ENCODE measurements at places on chromosomes 2 and 18. TPM values are rescaled to one million over a fixed set of nuclear protein-coding genes. Genes with fewer than 3 reads are reported as not detected.

Gene ATP5F1A
- 1,824 TPM for total RNA-seq

Gene RBM44
- total RNA-seq, result 0.38 TPM

Gene PRKAG3
- not detected for total RNA-seq

Gene SAG
- total RNA-seq, result not detected

Gene GAREM1
- total RNA-seq, result 23.5 TPM

Gene TBC1D8
- 51.4 TPM for total RNA-seq

Gene BCL2
- 9.0 TPM for total RNA-seq

Gene RAB6C
- 0.22 TPM for total RNA-seq

Gene GREB1L
- total RNA-seq, result 8.0 TPM

Gene GRB14
- total RNA-seq, result 24.1 TPM

Gene RESP18
- not detected for total RNA-seq

Gene FAM228A
- total RNA-seq, result 0.16 TPM

Gene CAPN14
- 0.32 TPM for total RNA-seq

Gene ABCG8
- total RNA-seq, result 0.11 TPM

- no peak for DNase-seq
Measured at GRCh38 chr2:232466221-232466620, 10.3 kb downstream of the ALPI start.

GRCh38 chr2:240557808-240558207 is at the start of gene ANKMY1:
ANKMY1 (minus strand) TSS chr2:240557988; CDS start chr2:240557335, 653 bp downstream.
- peak; percentile 79 for DNase-seq

DNA sequence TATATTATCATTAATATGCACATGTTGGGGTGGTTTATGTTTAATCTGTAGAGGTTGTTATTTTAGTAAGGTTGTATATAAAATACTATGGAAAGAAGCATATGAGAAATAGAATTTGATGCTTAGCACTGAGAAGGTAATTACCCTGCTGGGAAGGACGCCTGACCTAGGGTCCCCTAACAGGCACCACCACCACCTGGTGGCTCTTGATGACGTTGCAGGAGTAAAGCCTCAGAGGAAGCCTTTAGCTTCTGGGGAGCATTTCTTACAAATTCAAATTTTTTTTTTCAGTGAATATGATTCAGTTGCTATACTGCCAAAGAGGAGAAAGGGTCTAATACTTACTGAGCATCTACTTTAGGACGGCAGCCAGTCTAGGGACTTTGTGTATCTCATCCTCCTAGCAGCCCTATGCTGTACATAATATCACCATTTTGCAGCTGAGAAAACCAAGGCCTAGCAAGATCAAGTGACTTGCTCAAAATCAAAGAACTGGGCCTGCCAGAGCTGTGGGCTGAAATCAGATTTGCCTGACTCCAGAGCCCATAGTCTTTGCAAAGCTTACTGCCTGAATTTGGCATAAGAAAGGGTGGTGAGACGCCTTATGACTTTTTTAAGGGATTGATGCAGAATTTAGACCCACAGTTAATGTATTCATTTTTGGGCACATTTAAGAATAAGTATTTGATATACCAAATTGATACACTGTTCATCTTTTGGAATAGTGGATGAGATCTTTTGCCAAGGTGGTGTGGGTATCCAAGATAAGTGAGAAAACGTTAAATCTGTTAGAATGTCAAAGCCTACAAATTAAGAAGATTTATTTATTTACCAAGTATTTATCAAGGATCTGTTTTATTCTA is 78.8 kb upstream of the GAREM1 start:
- DNase-seq, result peak; percentile 46

DNA sequence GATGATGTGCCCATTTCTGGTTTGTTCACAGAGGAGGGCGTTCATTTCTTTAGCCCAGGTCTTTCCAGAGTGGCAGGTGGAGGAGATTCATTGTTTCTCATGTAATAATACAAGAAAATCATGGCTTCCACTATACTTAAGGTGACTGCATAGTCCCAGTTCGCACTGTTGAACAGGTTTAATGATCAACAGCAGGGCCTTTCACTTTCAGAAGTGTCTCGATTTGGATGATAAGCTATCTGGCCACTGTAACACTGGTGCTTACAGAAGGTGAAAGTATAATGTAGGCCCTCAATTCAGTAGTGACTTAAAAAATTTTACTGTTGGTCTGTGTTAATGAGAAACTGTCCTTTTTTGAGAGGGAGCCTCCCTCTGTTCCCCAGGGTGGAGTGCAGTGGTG is 1.4 kb downstream of the RMC1 start:
- no peak for DNase-seq

GRCh38 chr18:21930177-21930576 is 189.6 kb downstream of the MIB1 start:
- DNase-seq, result no peak

DNA sequence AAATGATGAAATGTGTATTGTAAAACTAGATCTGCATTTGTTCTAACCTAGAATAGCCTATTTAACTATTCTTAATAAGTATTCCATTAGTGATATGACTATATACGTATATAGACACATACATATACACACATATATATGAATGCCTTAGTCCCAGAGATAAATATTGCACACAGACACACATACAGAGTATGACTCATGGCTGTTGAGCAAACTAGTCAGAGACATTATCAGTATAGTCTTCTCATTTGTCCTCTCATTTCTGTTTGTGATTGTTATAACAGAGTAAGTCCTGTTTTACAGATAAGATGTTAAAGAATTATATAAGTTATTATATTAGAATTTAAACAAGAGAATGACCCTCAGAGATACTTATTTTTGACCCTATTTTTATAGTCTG is 202.5 kb downstream of the CCDC102B start:
- no peak for DNase-seq

GRCh38 chr18:39655341-39655740 is 2089.7 kb upstream of the CELF4 start:
- no peak for DNase-seq

DNA sequence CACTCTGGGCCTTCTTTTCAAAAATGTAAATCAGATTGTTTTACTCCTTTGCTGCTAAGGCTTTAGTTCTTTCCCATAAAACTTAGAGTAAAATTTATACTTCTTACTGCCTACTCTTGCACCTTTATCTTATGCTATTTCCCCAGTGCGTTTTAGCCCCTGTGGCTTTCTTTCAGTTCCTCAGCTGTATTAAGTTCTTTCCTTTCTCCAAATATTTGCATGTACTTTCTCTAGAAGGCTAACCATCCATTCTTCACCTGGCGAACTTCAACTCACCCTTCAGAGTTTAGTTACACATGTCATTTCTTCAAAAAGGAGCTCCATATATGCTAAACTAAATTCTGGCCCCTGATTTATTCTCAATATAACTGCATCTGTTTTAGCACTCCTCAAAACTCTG is 160.7 kb downstream of the FSHR start:
- no peak for DNase-seq

GRCh38 chr18:62763101-62763521 is 47.8 kb downstream of the PHLPP1 start:
- no peak for DNase-seq

DNA sequence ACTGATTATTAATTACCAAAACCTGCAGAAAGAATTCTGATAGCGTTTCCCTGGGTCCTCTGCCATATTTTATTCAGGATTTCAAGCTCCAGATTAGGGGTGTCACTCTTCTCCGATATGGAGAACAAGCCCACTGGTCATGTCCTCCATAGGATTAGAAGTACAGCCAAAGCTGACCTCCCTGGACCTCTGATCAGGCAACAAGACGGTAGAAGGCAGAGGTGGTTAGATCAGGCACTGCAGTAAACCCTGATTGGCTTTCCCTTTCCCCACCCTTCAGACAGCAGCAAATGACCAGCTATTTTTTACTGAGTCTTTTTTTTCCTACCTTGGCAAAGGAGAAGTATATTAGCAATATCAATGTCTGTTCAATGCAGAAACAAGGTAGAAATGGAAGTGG is 37.7 kb downstream of the SPC25 start:
- no peak for DNase-seq

GRCh38 chr2:235113854-235114253 is 162.0 kb downstream of the SH3BP4 start:
- DNase-seq, result no peak

DNA sequence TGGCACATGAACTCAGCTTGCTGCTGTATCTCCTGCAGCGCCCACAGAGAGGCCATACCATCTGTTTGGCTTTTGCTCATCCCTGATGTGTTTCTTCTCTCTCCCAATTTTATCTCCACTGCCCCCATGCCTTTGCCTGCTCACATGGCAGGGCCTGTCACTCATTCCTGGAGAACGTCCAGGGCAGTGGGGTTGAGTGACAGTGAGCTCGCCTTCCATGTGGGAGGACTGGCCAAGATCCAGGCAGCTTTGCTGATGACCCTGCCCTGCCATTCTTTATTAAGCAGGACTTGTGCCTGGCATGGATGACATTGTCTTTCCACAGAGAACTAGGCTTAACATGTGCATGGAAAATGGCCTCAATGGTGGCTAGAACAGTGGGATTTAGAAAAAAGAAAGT is 230.5 kb upstream of the THSD7B start:
- DNase-seq, result peak; percentile 73

- DNase-seq, result no peak
Measured at GRCh38 chr2:156986339-156986988, 271.0 kb upstream of the GALNT5 start.

GRCh38 chr2:44770221-44771195 is 171.0 kb upstream of the SIX3 start:
- no peak for DNase-seq

DNA sequence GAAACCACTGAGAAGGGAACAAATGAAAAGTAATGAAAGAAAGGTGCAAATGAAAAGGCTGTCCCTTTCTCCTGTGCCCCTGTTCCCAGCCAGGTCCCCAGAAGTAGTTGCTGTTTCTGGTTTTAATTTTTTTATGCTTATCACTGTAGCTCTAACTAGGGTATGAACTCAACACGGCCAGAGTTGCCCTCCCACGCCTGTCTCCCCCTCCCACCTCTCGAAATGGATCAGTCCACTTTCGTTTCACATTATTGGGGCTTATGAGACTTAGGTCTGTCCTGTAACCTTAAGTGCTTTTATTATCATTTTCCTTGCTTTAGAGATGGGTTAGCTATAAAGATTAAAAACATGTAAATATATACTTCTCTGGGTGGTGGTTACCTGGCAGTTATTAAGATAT is 8.6 kb downstream of the RBFA start:
- no peak for DNase-seq

DNA sequence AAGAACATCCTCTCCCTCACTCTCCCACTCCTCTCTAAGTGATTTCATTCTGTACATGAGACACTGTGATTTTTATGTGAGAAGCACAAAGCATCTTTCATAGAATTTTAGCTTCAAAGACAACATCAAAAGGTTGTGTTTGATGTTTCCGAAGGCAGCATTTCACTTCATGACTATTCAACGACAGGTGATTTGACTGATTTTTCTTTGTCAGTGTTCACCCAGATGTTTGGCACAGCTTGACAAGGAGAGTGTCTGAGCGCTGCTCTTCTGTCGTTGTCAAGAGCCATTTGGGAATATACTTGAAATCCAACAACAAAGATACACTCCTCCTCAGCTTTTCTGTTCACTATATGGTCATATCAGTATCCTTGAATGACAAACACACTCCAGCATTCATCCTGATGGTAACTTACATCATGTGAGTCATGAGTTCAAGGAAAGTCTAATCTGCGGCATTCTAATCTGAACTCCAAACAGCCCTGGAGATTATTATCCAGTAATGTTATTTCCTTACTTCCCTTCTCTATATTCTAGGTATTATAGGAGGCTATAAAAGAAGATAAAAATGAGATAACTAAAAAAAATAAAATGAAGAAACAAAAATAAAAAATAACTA is 45.9 kb upstream of the ST6GAL2 start:
- no peak for DNase-seq

DNA sequence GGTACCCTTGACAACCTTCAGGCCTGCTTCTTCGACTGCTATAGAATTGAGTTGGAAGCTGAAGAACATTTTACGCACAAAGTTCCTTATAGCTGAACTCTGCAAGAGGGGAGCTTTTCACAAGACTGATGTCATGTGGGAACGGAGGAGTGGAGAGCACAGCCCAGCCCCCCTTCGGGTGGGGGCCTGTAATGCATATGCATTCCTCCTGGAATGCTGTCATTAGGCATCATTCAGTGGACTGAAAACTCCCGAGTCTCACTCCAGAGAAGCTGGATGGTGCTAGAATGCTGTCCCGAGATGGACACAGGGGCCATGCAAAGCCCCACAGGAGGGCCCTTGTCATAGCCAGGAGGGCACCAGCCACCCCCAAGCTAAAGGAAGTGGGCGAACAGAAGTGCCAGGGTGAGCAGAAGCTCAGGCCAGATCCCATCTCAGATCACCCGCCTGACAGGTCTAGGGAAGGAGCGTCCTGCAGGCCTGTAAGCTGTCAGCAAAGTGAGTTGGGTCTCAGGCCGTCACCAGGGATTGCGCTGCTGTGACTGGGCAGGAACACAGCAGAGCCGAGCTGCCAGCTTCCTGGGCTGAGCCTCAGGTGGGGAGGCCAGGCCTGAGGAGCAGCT is 43.8 kb upstream of the RBM44 start:
- no peak for DNase-seq

GRCh38 chr2:20992201-20992711 is 51.6 kb downstream of the APOB start:
- DNase-seq, result no peak

GRCh38 chr2:156653675-156654074 is 217.5 kb downstream of the GPD2 start:
- no peak for DNase-seq

DNA sequence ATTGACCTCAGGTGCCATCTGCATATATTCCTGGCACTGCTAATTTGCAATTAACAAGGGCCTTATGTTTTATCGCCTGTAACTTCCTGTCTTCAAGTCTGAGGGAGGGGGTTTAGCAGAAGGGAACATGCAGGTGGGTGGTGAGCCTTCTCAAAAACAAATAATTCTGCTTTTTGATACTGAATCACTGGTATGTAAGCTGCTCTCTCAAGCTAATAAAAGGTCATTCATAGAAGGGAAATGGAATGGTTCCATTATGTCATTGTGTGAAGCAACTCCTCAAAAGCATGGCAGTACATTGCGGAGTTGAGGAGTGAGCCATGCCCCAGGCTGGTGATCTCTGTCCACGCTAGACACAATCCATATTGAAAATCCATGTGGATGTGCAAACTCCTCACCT is 414.8 kb upstream of the ID2 start:
- no peak for DNase-seq

GRCh38 chr2:228624733-228625132 is 443.2 kb upstream of the SPHKAP start:
- no peak for DNase-seq

- DNase-seq, result no peak
Measured at GRCh38 chr2:199958014-199958413, 2.6 kb downstream of the MAIP1 start.

DNA sequence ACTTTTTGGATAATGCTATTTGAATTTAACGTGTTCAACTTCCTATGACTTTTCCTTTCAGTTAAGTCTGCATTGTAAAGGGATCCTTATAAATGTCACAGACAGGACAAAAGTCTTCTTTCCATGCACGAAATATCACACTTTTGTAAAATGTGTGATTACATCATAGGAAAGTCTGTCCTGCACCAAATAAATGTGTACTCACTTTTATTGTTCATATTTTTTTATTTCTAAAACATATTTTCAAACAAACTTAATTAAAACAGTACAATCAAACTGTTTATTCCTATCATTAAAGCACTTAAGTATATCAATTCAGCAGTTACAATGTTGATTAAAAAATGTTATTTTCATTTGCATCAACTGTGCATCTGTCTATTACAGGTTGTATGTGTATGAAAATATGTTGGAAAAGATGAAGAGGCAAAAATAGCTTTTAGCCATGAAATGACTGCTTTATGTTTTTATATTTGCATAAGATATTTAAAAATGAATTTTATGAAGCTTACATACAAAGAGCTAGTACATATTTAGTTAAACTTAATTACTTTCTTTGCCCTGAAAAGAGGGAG is 105.6 kb downstream of the CSRNP3 start:
- no peak for DNase-seq

- DNase-seq, result no peak
Measured at GRCh38 chr18:79519751-79520477, 124.2 kb downstream of the NFATC1 start.

- DNase-seq, result no peak
Measured at GRCh38 chr2:147331790-147332419, 512.9 kb upstream of the ACVR2A start.
